ENCODE measurements at places on chromosomes 16 and 17.

- peak; percentile 22 for DNase-seq
Observed at GRCh38 chr16:56710181-56710737, 19.7 kb upstream of the NUP93 start.

- no peak for DNase-seq
Observed at GRCh38 chr17:57605675-57606105, 139.4 kb downstream of the CCDC182 start.

DNA sequence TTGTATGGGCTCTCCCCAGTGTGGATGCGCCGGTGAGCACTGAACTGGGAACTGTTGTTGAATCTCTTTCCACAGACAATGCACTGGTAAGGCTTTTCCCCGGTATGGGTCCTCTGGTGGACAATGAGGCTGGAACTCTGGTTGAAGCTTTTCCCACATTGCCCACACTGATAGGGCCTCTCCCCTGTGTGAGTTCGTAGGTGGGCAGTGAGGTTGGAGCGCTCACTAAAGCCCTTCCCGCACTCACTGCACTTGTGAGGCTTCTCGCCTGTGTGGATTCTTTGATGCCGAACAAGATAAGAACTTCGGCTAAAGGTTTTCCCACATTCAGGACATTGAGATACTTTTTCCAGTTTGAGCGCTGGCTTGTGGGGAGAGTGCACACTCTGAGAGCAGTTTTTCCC, 17.8 kb downstream of the ZSCAN32 start:
- no peak for DNase-seq

DNA sequence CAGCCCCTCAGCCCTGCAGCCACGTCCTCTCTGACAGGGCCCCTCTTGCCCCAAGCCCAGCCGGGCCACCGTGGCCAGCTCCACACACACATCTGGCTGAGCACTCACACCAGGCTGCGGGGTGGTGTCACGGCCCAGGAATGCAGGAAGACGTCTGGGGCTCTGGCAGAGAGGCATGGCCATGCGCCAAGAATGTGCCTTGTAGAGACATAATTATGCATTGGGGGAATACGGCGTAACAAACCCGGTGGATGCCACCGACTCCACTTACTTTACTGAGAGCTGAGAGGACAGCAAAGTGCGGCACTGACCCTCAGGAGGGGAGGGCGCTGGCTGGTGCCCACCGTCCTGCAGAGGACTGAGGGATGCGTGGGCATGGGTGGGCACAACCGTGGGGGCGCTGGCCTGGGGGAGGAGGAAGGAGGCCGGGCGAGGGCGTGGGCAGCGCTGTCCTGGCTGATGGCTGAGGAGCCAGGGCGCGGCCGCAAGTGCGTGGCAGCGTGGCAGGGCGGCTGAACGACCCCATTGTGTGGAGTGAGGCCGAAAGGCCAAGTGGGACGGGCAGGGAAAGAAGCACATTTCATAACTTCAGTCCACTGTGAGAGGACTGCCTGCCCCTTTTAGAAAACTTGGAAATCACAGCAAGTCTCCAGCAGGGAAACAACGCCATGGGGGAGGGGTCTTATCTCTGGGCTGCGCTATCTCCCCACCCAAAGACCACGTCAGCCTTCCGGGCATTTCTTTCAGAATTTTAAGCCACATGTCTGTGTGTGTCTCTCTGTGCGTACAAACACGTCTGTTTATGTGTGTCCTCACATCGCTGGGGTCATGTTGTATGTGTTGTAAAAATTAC, 30.6 kb downstream of the METRNL start:
- no peak for DNase-seq

GRCh38 chr17:62405451-62405850, 18.2 kb upstream of the METTL2A start:
- no peak for DNase-seq

GRCh38 chr17:74198694-74199093, 4.8 kb upstream of the RPL38 start:
- no peak for DNase-seq

- DNase-seq = no peak
Observed at GRCh38 chr17:32960815-32961214, 30.8 kb upstream of the SPACA3 start.
